Large intestine (tissue), 12 donors: ENCODE measurements at places on chromosomes 5 and 9. TPM values are rescaled to one million over a fixed set of nuclear protein-coding genes. Genes with fewer than 3 reads are reported as not detected.
A peak's percentile ranks its signal among the peaks of the same experiment; 100 is the strongest.

The FBLL1 gene
- polyA plus RNA-seq = 4.0 TPM

The SMIM33 gene
- not detected for polyA plus RNA-seq

The SPAG8 gene
- 1.4 TPM for polyA plus RNA-seq

The BBLN gene
- polyA plus RNA-seq = 39.7 TPM

The IL5 gene
- polyA plus RNA-seq = 0.07 TPM

The STPG3 gene
- 3.4 TPM for polyA plus RNA-seq

DNA sequence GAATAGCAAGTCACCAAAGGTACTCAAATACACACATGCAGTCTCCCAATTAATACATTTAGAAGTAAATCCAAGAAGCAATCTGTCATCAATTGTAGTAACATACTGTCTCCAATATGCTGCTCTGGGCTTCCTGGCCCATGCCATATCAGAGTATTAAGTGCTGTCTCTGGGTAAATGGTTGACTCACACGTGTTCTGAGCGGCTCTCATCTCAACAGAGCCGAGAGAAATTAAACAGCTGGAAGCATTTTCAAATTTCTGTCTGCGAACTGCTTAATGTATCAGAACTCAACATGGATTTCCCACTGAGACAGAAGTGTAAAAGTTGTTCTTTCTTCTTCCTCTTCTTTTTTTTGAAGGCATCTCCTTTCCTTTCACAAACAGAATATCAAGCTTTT, 247.3 kb upstream of the TAS2R1 start:
- H3K4me1 ChIP-seq = no peaks in the 10 kb centered on the region
- no peak overlapping the region for H3K4me3 ChIP-seq
- no peak for DNase-seq
- no peaks in the 10 kb centered on the region for H3K36me3 ChIP-seq

GRCh38 chr9:73151653-73152542, at the start of gene ANXA1:
ANXA1 (plus strand) TSS chr9:73151865; CDS start chr9:73158536, 6,671 bp downstream.
- no peaks in the 10 kb centered on the region for H3K36me3 ChIP-seq
- H3K27me3 ChIP-seq = no peaks in the 10 kb centered on the region
- no peak within 1 kb of the TSS for H3K4me3 ChIP-seq
- no peak for DNase-seq

GRCh38 chr5:157485340-157485739, 25.3 kb downstream of the NIPAL4 start:
- H3K4me3 ChIP-seq = no peak overlapping the region
- no peak for DNase-seq
- no peaks in the 10 kb centered on the region for H3K27me3 ChIP-seq
- H3K36me3 ChIP-seq = peaks cover 24% of the 10 kb centered on the region
- H3K4me1 ChIP-seq = peaks cover 11% of the 10 kb centered on the region
- no peak overlapping the region for H3K27ac ChIP-seq

- no peaks in the 10 kb centered on the region for H3K27me3 ChIP-seq
- no peaks in the 10 kb centered on the region for H3K4me1 ChIP-seq
- DNase-seq = peak; percentile 27
- no peak overlapping the region for H3K4me3 ChIP-seq
Measured at GRCh38 chr5:149497357-149497756, 53.9 kb downstream of the CSNK1A1 start.

DNA sequence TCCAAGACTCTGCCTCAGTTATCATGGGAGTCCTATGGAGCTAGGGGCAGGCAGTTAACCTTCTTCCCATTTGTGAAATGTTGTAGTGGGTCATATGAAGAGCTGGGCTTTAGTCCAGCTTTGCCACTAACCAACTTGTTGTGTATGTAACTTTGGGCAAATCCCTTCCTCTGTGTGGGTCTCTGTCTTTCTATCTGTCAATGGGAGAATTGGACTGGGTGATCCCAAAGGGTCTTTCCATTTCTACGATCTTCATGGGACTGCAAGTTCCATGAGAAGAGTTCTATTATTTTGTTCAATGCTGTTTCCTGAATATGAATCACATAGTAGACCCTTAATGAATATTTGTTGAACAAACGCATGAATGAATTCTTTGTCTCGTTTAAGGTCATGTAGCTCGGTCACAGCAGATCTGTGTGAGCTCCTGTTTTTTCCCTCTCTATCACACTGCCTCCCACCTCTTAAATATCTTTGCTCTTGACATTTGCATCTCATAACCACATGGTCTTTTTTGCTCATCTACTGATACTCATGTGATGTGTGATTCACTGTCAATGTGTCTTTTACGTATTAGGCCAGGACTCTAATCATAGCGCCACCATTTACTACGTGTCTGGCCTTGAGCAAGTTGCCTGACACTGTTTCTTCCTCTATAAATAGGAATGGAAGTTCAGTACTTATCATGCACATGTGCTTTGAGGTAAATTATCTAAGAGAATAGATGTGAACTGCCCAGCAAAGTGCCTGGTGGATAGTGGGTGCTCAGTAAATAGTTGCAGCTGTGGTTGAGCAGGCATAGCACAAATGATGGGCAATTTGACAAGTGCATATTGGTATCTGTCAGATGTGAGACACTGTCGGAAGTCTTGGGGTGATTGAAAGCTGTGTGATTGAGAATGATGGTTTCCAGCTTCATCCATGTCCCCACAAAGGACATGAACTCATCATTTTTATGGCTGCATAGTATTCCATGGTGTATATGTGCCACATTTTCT, 37.4 kb downstream of the PTTG1 start:
- H3K27me3 ChIP-seq = no peaks in the 10 kb centered on the region
- DNase-seq = no peak
- H3K36me3 ChIP-seq = no peaks in the 10 kb centered on the region
- H3K4me1 ChIP-seq = peaks cover 6% of the 10 kb centered on the region
- H3K27ac ChIP-seq = no peak overlapping the region

GRCh38 chr9:113715086-113715485, 161.0 kb upstream of the ZNF618 start:
- H3K36me3 ChIP-seq = no peaks in the 10 kb centered on the region
- H3K4me3 ChIP-seq = no peak overlapping the region
- H3K27ac ChIP-seq = no peak overlapping the region
- no peak for DNase-seq

GRCh38 chr9:76521906-76522305, 62.9 kb downstream of the GCNT1 start:
- H3K4me3 ChIP-seq = no peak overlapping the region
- H3K36me3 ChIP-seq = no peaks in the 10 kb centered on the region
- no peaks in the 10 kb centered on the region for H3K27me3 ChIP-seq
- DNase-seq = no peak

- peaks cover 18% of the 10 kb centered on the region for H3K27me3 ChIP-seq
- no peak overlapping the region for H3K4me3 ChIP-seq
- H3K4me1 ChIP-seq = peaks cover 2% of the 10 kb centered on the region
- no peaks in the 10 kb centered on the region for H3K36me3 ChIP-seq
- DNase-seq = no peak
Measured at GRCh38 chr5:345404-346195, 24.1 kb downstream of the AHRR start.

- no peaks in the 10 kb centered on the region for H3K36me3 ChIP-seq
- no peaks in the 10 kb centered on the region for H3K27me3 ChIP-seq
- peak; percentile 37 for DNase-seq
Measured at GRCh38 chr9:16413509-16414016, 456.9 kb downstream of the BNC2 start.

DNA sequence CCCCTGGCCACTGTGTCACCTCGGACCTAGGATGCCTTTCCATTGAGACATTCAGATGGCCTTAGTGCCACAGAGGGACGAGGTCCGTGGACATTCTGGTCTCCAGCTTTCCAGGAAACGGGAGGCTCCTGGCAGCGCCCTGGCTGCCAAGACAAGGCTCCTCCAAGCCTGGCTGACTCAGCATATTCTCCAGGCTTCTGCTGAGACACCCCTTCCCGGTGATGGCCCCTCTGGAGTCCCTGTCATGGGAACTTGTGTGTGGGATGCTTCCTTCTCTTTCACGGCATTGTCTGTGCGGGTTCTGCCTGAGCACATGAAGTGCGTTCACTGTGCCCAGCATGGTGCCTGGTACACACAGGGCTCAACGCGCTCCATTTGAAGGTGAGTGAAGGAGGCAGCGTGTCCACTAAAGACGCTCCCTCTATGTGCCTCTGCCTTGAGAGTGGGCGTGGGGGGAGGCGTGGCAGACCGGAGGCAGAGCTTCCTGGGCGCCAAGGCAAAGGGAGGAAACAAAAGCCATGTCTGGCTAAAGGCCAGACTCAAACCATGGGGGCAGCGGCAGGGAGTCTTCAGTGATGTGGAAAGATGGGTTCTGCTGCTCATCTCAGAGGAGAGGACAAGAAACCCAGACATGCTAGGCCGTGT, 46.4 kb upstream of the PRRC2B start:
- DNase-seq = no peak
- no peak overlapping the region for H3K4me3 ChIP-seq
- H3K27me3 ChIP-seq = no peaks in the 10 kb centered on the region
- H3K36me3 ChIP-seq = no peaks in the 10 kb centered on the region
- H3K27ac ChIP-seq = no peak overlapping the region

DNA sequence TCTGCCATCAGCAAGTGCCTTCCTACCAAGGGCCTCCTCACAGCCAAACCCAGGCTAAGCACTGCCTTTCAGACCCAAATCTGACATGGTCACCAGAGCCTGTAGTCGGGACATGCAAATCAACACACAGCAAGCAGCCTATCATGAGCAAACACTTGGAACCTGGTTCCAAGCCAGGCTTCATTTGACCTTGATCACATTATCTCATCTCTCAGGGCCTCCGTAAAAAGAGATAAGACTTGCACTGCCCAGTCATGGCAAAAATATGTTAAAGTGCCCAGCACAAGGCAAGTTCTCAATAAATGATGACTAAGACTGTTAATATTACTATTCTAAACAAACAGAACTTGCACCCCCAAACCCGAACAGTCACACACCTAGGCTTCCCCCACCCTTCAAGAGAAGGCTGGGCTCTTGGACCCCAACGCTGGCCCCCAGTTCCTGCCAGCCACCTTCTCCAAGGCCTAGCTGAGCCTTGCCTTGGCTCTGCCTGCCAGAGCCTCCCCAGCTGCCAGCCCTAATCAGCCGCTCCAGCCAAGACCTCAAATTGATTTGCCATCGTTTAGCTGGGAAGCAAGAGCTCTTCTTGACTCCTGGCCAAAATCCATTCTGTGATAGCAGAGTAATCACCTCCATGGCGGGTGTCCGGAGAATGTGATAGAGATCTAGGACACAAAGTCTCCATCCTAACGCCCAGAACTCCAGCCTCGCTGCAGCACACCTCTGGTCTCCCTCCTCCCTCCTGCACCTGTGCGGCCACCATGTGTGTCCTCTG, 18.7 kb downstream of the CPLX2 start:
- no peaks in the 10 kb centered on the region for H3K4me1 ChIP-seq
- no peak for DNase-seq
- H3K36me3 ChIP-seq = no peaks in the 10 kb centered on the region
- H3K4me3 ChIP-seq = no peak overlapping the region
- no peak overlapping the region for H3K27ac ChIP-seq
- H3K27me3 ChIP-seq = peaks cover 2% of the 10 kb centered on the region

DNA sequence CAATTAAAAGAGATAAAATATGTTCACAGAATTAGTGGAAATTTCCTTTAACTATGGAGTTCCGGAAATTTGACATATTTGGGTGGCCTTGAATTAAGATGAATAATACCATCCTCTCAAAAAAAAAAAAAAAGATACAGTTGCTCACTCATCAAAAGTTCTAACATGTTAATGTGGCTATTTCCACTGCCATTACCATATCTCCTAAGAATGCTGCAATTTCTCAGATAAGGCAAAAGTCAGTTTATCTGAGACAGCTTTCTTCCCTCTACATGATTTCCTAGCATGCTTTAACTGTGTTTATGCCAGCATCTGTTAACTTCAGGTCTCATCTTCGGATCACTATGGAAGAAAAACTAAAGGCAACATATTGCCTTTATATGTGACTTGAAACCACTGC, 2.6 kb downstream of the FASTKD3 start:
- DNase-seq = no peak
- H3K27ac ChIP-seq = no peak overlapping the region
- peaks cover 12% of the 10 kb centered on the region for H3K4me1 ChIP-seq
- peaks cover 28% of the 10 kb centered on the region for H3K36me3 ChIP-seq
- H3K4me3 ChIP-seq = no peak overlapping the region
